Body of pancreas (tissue), 4 donors: ENCODE measurements at places on chromosomes 13 and 19.

DNA sequence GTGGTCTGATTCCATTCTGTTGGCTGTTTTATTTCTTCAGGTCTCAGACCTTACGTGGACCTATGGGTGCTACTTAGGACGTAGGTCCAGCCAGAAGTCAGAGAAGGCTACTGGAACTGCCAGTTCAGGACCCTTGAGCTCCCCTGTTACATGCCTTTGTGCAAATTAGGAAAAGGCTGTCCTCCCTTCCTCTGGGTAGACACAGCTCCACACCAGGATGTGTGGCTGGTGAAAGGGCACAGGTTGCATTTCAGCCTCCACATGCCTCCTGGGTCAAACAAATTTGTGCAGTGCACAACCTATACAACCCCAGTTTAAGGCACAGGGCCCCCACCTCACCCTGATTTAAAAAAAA is 43.9 kb upstream of the MAP3K10 start:
- H3K36me3 ChIP-seq = no peaks in the 10 kb centered on the region
- no peaks in the 10 kb centered on the region for H3K4me1 ChIP-seq
- H3K27ac ChIP-seq = no peak overlapping the region
- no peak for DNase-seq

DNA sequence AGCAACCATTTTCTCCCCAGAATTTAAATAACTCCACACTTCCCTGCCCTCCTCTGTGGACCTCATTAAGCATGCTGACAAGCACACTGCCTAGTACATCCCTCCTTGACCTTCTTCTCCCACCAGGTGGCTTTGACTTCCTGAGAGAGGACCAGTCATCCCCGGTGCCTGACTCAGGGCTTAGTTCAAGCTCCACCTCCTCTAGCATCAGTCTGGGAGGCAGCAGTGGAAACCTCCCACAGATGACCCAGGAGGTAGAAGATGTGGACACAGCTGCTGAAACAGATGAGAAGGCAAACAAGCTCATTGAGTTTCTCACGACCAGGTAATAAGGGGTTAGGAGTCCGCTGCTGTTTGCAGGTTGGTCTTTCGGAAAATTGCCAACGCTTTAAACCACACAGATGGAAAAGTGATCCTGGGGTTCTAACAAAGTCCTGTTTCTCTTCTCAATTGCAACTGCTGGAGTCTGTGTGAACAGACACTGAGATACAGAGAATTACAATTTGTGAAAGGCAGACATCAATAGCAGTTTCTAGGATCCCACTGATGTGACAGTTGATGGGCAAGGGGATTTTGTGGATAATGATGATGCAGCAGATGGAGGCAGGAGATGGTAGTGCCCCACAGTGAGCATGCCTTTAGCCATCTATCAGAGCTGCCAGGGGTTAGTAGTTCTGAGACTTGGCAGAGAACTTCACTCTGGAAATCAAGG is 86.7 kb downstream of the ZAR1L start:
- H3K4me1 ChIP-seq = no peaks in the 10 kb centered on the region
- H3K36me3 ChIP-seq = peaks cover 21% of the 10 kb centered on the region
- no peak overlapping the region for H3K27ac ChIP-seq
- no peak overlapping the region for H3K4me3 ChIP-seq
- DNase-seq = peak; percentile 12

DNA sequence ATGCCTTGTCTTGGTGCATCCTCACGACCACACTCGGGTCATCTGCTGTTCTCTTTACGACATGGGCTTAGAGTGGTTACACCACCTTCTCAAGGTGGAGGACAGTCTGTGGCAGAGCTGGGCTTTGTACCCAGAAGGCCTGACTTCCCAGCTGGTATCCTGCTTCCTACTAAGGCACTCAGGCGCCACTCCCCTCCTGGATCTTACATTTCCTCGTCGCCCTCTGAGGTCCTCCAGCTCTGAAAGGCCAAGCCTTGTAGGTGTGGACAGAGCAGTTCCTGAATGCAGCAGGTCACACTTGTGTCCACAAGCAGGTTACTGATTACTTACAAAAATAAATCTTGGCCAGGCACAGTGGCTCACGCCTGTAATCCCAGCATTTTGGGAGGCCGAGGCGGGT is 11.9 kb downstream of the SYCE2 start:
- H3K36me3 ChIP-seq = no peaks in the 10 kb centered on the region
- no peak overlapping the region for H3K27ac ChIP-seq
- H3K4me1 ChIP-seq = peaks cover 1% of the 10 kb centered on the region
- no peak overlapping the region for H3K4me3 ChIP-seq

DNA sequence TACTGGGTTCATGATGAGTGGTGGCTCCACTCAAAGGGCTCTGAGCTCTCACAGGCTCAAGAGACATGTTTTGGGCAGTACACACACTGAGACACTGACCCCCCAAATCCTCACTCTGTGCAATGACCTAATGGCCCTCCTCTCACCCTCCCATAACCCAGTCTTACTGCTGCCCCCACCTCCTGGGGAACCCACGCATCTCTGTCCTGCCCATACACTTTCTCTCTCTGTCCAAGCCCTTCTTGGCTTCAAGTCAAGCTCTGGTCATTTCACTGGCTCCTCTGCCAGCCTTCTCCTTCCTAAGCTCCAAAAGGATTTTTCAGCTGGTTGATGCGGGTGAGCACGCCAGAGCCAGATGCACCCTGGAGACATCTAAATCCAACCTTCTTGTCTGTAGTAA is 187.9 kb upstream of the TSHZ3 start:
- H3K36me3 ChIP-seq = no peaks in the 10 kb centered on the region
- no peak overlapping the region for H3K4me3 ChIP-seq
- H3K4me1 ChIP-seq = peaks cover 5% of the 10 kb centered on the region
- no peaks in the 10 kb centered on the region for H3K27me3 ChIP-seq
- DNase-seq = no peak

DNA sequence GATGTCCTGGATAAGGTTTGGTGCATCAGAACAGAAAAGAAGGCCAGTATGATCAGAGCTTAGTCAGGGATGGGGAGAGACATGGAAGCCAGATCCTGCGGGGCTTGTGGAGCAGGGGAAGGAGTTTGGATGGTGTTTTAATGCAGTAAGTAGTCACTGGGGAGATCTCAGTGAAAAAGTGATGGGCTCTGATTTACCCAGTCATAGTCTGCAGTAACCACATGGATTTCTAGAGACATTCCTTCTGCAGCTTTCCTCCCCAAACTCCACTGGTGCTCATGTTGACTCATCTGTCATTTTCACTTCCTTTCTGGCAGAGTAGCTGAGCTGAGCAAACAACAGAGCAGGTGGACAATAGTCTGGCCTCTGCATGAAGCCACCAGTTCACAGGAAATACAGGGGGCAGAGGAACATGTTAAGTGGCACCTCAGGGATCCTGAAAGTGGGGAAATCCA is 144.1 kb downstream of the DPF1 start:
- H3K27me3 ChIP-seq = no peaks in the 10 kb centered on the region
- DNase-seq = peak; percentile 50
- H3K36me3 ChIP-seq = peaks cover 5% of the 10 kb centered on the region
- H3K4me3 ChIP-seq = no peak overlapping the region

- no peaks in the 10 kb centered on the region for H3K36me3 ChIP-seq
- peak; percentile 71 for DNase-seq
- peaks cover 76% of the 10 kb centered on the region for H3K4me1 ChIP-seq
- no peaks in the 10 kb centered on the region for H3K27me3 ChIP-seq
- no peak overlapping the region for H3K4me3 ChIP-seq
Observed at GRCh38 chr13:40059540-40060232, 404.2 kb downstream of the COG6 start.

DNA sequence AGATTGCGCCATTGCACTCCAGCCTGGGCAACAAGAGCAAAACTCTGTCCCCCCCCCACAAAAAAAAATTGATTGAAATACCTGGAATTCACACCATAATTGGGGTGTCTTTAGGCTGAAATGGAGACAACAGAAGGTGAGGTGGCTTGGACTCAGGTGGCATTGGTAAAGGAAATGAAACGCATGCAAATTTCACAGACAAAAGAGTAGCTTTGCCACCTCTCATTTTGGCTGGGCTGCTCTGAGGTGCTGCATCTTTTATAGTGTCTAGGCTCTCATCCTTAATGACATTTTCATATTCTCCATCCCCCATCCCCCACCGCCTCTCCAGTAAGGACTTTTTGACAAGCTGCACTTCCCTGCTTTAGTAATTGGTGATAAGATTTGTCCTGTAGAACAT is 6.9 kb downstream of the UBE2L5 start:
- no peaks in the 10 kb centered on the region for H3K27me3 ChIP-seq
- DNase-seq = no peak
- no peaks in the 10 kb centered on the region for H3K36me3 ChIP-seq

DNA sequence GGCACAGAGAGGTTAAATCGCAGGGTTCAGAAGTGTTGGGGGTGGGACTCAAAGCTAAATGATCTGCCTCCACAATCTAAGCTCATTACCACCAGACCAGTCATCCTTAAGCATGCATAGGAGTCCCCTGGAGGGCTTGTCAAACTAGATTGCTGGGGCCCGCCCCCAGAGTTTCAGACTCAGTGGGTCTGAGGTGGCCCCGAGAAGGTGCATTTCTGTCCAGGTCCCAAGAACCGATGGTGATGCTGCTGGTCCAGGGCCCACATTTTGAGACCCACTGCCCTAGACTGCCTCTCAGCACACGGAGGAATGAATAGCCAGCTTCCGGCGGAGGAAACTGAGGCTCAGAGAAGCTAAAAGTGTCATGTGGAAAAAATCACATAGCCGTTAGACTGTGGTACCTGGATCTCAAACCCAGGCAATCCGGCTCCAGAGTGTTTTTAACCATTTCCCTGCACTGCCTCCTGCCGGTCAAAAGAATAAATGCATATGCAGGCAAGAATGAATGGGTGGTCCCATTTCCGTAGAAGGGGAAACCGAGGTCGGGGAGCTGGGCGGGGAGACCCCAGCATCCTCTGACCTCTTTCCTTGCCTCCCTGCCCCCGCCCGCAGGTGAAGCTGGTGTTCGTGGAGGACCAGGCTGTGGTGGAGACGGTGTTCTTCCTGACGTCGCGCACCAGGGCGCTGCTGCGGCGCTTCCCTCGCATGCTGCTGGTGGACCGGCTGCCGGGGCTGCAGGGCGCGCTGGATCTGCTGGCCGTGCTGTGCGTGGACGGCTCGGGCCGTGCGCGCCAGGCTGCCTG is 23.8 kb downstream of the ZSWIM9 start:
- H3K4me1 ChIP-seq = no peaks in the 10 kb centered on the region
- H3K27me3 ChIP-seq = no peaks in the 10 kb centered on the region
- no peaks in the 10 kb centered on the region for H3K36me3 ChIP-seq
- no peak overlapping the region for H3K27ac ChIP-seq
- DNase-seq = no peak
- no peak overlapping the region for H3K4me3 ChIP-seq

DNA sequence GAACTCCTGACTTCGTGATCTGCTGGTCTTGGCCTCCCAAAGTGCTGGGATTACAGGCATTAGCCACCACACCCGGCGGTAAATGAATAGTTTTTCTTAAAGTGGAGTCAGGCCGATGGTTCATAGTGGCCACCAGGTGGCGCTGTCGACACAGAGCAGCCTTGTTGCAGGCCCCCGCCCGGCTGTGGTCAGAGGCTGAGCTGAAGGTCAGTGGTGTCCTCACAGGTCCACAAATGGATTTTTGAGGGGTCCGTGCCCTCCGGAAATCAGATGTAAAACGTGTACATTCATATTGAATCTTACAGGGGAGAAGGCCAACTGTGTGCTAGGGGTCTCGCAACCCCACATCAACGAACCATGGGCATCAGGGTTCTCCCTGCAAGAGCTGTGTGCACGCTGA is 13.4 kb upstream of the WDR18 start:
- no peaks in the 10 kb centered on the region for H3K27me3 ChIP-seq
- H3K4me3 ChIP-seq = no peak overlapping the region
- H3K27ac ChIP-seq = no peak overlapping the region
- no peaks in the 10 kb centered on the region for H3K4me1 ChIP-seq
- peaks cover 12% of the 10 kb centered on the region for H3K36me3 ChIP-seq
- DNase-seq = no peak

- no peak overlapping the region for H3K27ac ChIP-seq
- H3K4me3 ChIP-seq = no peak overlapping the region
- no peaks in the 10 kb centered on the region for H3K36me3 ChIP-seq
- no peaks in the 10 kb centered on the region for H3K4me1 ChIP-seq
- DNase-seq = no peak
Observed at GRCh38 chr13:33978653-33979052, 160.7 kb downstream of the RFC3 start.

DNA sequence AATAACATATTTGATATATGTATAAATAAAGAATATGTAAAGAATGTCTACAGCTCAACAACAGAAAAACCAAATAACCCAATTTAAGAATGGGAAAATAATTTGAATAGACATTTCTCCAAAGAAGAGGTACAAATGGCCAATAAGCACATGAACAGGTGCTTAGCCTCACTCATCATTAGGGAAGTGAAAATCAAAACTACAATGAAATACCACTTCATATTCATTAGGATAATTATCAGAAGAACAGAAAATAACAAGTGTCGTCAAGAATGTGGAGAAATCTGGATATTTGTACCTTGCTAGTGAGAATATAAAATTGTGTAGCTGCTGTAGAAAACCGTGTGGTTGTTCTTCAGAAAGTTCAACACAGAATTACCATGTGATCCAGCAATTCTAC is 8.4 kb upstream of the SUPT20H start:
- H3K4me1 ChIP-seq = no peaks in the 10 kb centered on the region
- DNase-seq = no peak
- H3K27me3 ChIP-seq = no peaks in the 10 kb centered on the region
- no peak overlapping the region for H3K27ac ChIP-seq
- H3K36me3 ChIP-seq = no peaks in the 10 kb centered on the region

DNA sequence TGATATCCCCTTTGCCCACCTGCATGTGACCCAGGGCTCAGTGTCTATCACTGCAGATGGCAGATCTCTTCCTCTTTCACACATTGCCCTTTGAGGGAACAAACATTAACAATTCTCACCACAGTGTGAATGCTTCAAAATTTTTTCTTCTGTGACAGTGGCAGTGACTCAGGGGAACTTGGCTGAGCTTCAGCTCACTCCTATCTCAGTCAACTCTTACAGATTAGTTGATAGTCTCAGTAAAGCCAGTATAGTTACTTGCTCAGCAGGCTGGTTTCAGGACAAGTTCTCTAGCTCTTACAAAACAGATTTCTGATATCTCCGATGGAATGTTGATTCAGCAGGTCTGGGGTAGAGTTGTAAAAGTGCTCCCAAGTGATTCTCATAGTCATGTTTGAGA is 166.9 kb downstream of the DLEU7 start:
- DNase-seq = peak; percentile 25
- no peak overlapping the region for H3K4me3 ChIP-seq
- H3K36me3 ChIP-seq = no peaks in the 10 kb centered on the region
- peak overlapping the region; percentile 37 for H3K27ac ChIP-seq
- H3K27me3 ChIP-seq = no peaks in the 10 kb centered on the region

DNA sequence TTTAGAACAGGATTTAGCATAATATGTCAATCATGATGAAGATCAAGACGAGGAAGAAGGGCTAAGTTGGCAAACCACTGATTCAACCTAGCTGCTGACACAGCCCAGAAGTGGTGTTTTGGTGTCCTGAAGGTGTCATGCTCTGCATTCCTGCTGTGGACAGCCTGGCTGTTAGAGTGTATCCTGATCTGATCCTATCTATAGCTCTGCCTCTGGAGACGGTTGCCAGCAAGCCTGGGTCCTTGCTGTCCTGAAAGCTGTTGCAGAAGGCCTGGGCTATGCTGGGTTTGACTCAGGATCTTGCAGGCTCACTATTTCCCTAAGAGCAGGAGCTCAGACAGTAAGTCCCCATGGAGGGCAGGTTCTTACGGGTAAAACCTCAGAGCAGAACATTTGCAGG is 416.4 kb downstream of the TSHZ3 start:
- H3K36me3 ChIP-seq = no peaks in the 10 kb centered on the region
- no peaks in the 10 kb centered on the region for H3K4me1 ChIP-seq
- no peak overlapping the region for H3K27ac ChIP-seq

GRCh38 chr19:7337380-7338194 is 11.2 kb upstream of the ARHGEF18 start:
- no peak overlapping the region for H3K4me3 ChIP-seq
- no peak for DNase-seq
- no peak overlapping the region for H3K27ac ChIP-seq
- no peaks in the 10 kb centered on the region for H3K27me3 ChIP-seq
- H3K4me1 ChIP-seq = peaks cover 9% of the 10 kb centered on the region
- no peaks in the 10 kb centered on the region for H3K36me3 ChIP-seq
